AG08395 (cell line): ENCODE measurements at places on chromosomes 3 and 15.

GRCh38 chr3:13834258-13835035 is 45.4 kb downstream of the WNT7A start:
- no peak for DNase-seq

DNA sequence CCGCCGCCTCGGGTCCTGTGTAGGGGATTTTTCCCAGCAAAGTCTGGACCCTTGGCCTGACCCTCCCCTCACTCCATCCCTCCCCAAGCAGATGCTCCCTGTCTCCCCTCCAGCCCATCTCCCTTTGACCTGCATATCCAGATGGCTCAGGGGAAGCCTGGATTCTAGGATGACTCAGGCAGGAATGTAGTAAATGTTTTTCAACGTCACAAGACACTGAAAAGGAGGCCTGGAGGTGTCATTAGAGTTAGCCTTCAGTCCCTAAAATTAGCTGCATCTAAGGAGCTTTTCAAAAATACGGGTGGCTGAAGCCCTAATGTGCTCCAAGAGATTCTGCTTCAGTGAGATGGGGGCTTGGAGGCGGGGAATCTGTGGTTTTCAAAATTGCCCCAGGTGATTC is 7.2 kb downstream of the ACAN start:
- peak; percentile 57 for DNase-seq

DNA sequence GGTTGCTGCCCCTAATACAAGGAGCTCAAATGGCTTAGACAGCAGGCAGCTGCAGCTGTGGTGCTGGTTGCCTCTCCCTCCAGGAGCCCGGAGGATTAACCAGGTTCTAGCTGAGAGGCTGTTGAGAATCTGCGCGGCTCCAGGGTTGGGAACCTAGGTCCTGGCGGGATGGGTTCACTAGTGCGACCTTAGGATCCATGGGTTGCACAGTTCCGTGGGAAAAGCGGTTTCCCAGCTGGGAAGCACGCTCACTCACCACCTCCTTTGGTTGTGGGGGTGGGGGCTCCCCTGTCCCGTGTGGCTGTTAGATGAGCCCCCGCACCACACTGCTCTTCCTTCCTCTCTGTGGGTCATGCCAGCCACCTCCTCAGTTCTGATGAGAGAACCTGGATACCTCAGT is 375.1 kb upstream of the ARRDC4 start:
- no peak for DNase-seq

DNA sequence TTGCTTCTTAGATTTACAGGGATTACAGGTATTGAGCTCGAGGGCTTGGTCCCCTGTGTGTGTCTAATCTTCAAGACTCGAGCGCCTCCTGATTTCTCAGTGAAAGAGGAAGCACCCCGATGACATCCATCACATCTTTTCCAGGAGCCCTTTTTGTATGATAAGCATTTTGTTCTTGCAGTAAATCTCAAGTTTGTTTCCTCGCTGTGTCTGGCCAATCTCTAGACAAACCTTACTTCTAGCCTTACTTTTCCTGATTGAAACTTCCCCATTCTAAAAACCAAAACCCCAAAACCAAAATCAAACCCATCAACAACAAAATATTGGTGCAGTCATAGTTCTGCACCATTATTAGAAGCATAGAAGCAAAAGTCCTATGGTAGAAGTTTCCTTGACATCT is 286.0 kb downstream of the NFKBIZ start:
- no peak for DNase-seq

- no peak for DNase-seq
Observed at GRCh38 chr3:159802864-159803263, 185.8 kb upstream of the IL12A start.

DNA sequence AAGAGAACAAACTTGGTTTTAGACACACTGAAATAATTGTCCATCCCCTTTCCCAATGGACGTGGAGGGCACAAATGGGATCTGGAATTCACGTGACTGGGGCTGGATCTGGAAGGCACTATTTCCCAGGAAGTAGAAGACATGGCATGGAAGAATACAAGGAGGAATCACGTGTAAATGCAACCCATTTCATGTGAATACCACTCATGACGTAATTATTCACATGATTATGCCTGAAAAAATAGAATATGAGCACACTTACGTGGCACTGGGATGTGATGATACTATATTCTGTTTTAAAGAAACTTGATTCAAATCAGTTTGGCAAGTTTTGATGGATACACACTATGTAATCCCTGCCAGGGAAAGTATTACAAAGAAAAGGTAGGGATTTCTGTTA is 477.3 kb downstream of the GABRG3 start:
- DNase-seq, result no peak

- peak; percentile 27 for DNase-seq
Observed at GRCh38 chr3:11576453-11576852, 67.3 kb downstream of the VGLL4 start.

- DNase-seq, result peak; percentile 86
Observed at GRCh38 chr3:141280086-141280485, 48.5 kb downstream of the PXYLP1 start.

GRCh38 chr15:39149636-39150150 is 431.2 kb upstream of the THBS1 start:
- no peak for DNase-seq

GRCh38 chr3:22885574-22886341 is 317.4 kb upstream of the UBE2E2 start:
- no peak for DNase-seq

DNA sequence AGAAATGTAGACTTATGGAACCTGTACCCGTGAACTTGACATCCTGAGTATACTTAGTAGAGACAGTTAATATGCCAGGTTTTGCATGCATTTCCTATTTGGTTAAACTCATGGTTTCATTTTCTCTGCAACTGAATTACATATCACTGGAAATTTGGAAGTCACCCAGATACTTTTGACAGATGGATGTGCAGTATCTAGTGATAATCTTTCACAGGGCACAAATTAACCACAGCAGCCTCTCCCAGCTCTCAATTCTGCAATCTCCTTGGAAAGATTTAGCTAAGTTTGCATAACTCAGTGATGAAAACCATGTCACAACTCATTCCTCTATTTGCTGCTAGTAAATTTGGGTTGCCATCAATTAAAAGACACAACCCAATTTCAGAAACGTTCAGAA is 162.3 kb upstream of the TPM1 start:
- peak; percentile 41 for DNase-seq

- no peak for DNase-seq
Observed at GRCh38 chr15:40002295-40002694, 36.7 kb downstream of the SRP14 start.

- no peak for DNase-seq
Observed at GRCh38 chr3:112632596-112632995, 8.3 kb downstream of the CCDC80 start.

GRCh38 chr15:79849789-79850188 is 47.0 kb downstream of the MTHFS start:
- DNase-seq, result peak; percentile 60

- no peak for DNase-seq
Observed at GRCh38 chr15:40567111-40567510, 2.0 kb upstream of the RPUSD2 start.

DNA sequence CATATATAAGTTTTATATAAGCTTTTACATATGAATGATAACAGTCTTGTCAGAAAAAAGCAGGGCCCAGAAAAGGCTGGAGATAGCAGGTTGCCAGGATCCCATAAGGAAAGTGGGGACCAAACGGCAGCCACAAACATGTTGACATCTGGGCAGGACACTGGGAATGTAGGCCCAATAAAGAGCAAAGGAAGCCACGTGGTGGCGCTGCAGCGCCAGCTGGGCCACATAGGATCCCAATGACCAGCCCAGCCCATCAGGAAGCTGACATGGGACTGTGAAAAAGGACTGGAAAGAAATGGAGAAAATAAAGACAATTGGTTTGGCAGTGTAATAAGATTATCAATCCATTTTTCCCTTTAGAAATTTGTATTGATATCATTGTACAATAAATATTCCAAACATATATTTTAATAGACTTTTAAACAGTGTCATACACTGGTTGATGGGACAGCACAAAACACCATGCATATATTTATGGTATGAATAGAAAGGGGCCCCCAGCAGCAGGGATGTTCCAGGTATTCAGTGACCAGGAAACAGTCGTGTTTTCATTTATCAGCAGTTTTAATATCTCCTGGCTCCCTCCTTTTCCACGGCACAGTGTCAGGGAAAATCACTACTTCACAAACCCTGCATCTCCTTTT is 89.0 kb upstream of the STRIT1 start:
- DNase-seq, result peak; percentile 83

DNA sequence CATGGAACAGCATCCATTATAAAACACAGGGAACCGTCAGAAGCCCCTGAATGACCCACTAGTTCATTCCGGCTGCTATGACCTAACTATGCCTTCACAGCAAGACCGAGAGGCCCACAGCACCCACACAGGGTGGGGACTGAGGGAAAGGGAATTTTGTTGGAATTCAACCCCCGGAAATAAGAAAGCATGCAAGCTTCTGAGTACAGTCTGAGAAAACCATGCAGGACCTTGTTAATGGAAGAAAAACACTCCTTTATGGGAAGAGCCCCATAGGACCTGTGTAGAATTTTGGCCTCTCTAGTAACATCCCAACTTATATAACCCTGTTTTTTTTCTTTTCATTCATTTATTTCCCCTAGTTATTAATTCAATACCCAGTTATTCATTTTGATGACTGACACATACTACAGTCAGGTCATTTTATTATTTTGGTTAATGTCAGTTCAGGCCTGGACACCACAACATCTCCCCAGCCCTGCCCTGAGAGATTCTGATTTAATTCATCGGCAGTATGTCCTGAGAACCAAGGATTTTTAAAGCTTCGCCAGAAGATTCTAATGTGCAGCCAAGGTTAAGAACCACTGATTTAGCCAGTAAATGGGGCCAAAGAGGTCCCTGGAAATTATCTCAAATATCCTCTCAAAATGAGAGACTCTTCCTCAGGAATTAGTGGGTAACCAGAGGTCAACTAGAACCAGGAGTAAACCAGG is 231.6 kb upstream of the GOLGA6L4 start:
- DNase-seq, result no peak

GRCh38 chr3:21704796-21705195 is 46.2 kb downstream of the ZNF385D start:
- DNase-seq, result no peak

- DNase-seq, result no peak
Observed at GRCh38 chr15:63244399-63244798, 33.0 kb upstream of the APH1B start.

DNA sequence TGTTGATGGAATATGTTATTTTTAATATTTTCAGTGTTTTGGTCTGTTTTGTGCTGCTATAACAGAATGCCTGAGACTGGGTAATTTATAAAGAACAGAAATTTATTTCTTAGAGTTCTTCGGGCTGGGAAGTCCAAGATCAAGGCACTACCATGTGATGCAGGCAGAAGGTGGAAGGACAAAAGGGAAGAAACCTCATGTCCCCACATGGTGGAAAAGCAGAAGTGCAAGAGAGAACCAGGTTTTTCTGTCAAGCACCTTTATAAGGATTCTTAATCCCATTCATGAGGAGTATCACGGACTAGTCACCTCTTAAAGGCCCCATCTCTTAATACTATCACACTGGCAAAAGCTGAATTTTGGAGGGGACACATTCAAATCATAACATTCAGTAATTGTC is 57.9 kb upstream of the EPHB3 start:
- no peak for DNase-seq

GRCh38 chr3:58680879-58681525 is 14.4 kb upstream of the FAM3D start:
- no peak for DNase-seq

- DNase-seq, result no peak
Observed at GRCh38 chr3:18585004-18585968, 160.1 kb upstream of the SATB1 start.

DNA sequence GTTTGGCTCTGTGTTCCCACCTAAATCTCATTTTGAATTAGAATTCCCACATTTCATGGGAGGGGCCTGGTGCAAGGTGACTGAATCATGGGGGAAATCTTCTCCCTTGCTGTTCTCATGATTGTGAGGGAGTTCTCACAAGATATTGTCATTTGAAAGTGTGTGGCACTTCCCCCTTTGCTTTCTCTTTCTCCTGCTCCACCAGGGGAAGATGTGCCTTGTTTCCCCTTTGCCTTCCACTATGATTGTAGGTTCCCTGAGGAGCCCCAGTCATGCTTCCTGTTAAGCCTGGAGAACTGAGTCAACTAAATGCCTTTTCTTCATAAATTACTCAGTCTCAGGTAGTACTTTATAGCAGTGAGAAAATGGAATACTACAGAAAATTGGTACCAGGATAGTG is 157.2 kb upstream of the TPRG1 start:
- DNase-seq, result no peak

GRCh38 chr3:107988460-107989175 is 102.2 kb downstream of the CD47 start:
- DNase-seq, result peak; percentile 71

DNA sequence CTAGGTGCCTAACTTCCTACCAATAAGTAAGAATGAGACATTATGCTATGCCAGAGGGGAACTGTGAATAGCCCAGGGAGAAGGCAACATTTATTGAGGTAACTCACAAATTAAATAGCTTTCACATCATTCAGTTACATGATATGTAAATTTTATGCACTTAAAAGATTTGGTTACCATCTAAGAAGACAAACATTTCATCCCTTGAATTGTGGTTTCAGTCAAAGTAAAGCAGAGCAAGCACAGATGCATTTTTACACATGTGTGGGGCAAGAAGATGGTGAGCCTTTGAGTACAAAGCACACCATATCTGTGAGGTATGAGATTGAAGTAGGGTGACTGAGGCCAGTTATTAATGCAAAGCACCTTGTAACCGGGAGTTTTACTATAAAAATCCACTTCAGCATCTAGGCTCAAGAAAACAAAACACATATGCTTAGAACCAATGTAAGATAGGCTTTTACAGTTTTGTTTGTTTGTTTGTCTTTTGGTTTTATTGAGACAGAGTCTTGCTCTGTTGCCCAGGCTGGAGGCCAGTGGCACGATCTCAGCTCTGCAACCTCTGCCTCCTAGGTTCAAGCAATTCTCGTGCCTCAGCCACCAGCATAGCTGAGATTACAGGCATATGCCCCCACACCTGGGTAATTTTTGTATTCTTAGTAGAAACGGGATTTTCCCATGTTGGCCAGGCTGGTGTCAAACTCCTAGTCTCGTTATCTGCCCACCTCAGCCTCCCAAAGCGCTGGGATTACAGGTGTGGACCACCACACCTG is 3.5 kb downstream of the PLSCR2 start:
- no peak for DNase-seq

GRCh38 chr3:183490653-183491052 is 62.2 kb upstream of the MCF2L2 start:
- DNase-seq, result no peak

GRCh38 chr15:29451201-29451781 is 181.7 kb upstream of the NSMCE3 start:
- no peak for DNase-seq

- no peak for DNase-seq
Observed at GRCh38 chr3:115520241-115520640, 103.1 kb upstream of the GAP43 start.

DNA sequence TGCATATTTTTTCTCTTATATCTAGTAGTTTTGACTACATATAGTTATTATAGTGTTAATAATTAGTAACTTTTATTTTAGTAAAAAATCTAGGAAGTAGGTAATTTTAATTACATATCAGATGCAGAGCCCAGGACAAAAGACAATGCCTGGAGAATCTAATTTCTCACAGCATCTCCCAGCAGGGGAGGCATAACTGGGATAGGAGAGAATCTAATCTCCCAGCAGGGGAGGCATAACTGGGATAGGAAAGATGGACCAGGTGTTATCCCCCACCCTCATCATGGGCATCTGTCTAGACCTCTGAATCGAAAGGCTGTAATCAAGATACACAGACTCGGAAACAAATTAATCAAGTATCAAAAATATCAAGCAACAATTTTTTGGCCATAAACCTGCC is 58.2 kb downstream of the OSTN start:
- DNase-seq, result no peak

GRCh38 chr3:4060064-4060463 is 243.1 kb upstream of the SETMAR start:
- DNase-seq, result no peak

GRCh38 chr15:47991357-47991756 is 129.4 kb upstream of the SLC24A5 start:
- peak; percentile 22 for DNase-seq
